SK-N-SH (cell line): ENCODE measurements at places on chromosomes 7 and 10.
A peak's percentile ranks its signal among the peaks of the same experiment; 100 is the strongest.

DNA sequence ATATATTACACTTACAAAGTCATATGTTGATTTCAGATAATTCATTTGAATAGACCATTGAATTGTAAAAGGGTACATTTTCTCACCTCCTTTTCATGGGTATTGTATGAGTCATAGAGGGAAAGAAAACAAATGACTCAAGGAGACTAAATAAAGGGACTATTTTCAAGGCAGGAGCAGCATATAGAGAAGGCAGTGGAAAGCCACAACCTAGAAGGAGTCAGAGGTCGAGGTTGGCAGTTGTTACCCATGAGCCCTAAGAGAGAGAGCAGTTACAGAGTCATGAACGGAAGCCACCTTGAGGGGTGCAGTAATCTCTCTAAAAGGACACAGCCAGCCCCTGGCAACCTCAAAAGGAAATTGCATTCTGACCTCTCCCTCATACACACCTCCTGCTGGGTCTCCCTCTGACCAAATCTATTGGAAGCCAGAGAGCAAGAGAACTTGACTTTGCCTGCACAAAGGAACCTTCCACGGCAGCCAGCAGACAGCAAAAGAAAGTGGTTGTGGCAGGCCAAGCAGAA, 137.9 kb downstream of the GRM8 start:
- no peak for DNase-seq

- peak; percentile 63 for DNase-seq
These were observed 8.4 kb upstream of the RBM28 start for GRCh38 chr7:128352153-128352537.

DNA sequence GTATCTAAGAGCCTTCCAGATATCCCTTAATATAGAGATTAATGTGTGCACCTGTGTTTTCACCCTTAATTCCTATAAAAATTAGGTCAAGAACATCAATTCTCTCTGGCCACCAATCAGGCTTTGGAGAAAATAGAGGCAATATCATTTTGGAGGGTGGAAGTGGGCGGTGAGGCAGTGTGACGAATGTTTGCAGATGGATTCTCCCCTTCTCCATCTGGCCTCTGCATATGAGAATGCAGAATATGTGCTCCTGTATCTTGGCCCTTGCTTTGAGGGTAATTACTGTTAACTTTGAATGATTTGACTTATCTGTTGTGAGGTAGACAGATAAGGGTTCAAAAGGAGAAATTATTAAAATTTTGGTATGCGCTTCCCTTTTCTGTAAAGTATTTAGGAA, 304.0 kb upstream of the NPSR1 start:
- DNase-seq = no peak

DNA sequence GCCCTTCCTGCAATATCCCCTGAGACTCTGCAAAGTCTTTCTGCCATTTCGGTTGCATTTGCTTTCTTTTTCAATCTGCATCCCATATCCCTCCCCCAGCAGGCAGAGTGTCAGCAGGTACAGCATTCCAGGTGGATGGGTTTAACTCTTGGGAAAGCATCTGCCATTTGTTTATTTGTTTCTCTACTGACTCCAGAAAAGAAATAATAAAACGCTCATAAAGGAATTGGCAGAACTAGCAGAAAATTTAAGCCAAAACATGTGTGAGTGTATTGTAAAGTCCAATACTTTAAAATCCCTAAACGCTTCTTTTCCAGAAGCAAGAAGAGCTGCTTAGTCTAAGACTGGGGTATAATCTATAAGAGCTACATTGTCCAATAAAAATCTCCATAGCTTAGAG, 393.8 kb downstream of the TNS3 start:
- no peak for DNase-seq

DNA sequence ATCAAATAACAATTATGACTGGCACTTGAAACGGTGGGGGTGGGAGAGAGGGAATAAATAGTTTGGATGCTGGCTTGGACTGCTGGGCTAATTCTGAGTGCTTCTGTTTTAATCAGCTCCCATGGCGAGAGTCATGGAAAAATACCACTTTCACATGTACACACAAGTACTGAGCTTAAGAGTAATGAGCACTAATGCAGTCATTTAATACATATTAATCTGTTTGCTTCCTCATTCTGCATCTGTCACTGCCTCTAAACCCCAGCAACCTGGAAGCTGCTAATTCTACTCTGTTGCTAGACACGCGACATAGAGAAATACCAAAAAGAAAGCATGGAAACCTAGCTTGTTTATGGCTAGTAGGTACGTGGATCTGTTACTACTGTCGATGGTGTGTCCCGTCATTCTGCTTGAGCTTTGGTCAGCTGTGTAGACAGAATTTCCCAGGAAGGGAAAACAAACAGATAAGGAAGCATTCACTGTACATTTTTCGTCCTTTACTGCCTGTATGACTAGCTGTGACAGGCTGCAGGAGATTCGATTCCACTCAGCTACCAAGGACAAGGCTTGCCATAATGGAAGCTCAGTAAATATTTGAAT, 238.8 kb downstream of the BAMBI start:
- DNase-seq = no peak

DNA sequence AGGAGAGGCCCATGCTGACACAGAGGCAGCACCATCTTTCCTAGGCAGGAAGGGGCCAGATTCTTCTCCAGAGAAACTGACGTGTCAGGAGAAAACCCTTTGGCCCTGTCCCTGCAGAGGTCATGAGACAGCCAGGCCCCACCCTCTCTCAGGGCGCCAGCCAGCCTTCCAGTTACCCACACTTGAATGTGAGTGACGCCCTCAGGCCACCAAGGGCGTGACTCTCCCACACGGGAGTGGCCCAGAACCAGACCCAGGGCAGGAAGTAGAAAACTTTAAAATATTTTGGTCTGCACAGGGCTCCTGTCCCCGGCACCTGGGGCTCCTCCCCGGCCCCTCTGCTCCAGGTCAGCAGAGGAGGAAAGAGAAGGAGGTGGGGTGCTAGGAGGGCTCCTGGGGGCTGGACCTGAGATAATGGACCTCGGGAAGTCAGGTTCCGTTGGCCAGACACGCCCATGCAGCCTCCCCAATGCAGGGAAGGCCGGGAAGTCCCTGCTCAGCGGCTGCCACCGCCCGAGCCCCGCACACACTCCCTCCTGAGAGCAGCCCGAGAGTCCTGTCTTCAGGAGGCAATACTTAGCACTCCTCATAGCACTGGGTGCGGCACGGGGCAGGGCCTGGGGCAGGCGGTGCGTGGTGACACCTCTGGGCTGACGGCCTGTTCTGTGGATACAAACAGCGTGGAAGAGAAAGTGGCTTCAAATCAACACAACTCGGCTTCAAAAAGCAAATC, 67.0 kb upstream of the CFAP46 start:
- no peak for DNase-seq

DNA sequence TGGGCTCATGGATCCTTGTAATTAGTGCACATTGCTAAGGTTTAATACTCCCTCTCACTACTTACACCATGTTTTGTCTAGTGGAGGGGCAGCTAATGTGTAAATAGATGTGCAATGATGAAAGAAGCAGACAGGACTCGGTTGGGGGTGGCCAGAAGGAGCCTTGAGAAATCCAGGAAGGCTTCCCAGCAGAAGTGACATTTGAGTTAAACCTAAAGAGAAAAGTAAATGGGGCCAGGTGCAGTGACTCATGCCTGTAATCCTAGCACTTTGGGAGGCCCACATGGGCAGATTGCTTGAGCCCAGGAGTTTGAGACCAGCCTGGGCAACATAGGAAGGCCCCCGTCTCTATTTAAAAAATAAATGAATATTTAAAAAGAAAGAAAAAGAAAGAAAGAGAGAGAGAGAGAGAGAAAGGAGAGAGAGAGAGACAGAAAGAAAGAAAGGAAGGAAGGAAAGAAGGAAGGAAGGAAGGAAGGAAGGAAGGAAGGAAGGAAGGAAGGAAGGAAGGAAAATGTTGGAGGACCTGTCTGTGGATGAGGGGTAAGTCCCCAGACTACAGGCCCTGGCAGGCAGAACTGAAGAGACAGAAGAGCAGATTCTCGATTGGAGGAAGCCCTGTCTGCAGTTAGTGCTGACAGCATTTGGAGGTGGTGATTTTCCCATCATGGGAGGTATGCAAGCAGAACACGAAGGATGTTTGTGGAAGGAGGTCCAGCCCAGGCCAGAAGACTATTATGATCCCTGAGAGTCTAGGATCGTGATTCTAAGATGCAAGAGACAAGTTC, 3.6 kb downstream of the ELN start:
- DNase-seq = no peak

DNA sequence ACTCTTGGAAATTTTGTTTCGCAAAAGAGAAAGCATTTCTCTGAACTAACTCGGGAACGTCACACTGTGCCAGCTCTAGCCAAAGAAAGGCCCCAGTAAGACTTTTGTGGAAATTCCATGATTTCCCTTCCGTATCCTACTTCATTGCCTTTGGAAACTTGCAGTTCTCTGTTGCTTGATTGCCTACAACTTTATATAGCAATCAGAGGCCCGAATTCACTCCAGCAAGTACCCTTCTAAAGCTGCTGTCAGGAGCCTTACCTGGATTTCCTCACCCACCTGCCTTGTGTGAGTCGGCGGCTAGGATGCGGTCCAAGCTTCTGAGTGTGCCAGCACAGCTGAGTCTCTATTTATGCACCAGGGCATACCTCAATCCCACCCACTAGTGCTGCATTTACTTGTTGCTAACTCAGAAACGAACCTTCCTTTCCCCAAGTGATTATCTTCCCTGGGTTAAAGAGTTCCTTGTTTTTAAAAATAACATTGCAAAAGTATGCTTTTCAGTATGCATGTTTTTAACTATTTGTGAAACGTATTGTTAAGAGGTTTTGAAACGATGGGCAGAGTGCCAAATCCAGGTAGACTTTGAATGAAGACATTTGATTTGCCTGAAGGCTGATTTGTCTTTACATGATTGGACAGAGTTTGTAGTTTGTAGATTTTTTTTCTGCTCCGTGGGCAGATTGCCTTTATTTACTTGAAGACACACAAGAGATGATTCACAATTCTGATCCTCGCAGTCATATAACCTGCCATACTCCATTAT, at the start of gene AGR2:
TSS of gene AGR2 (minus strand) at position 326 of the 766 bp plus-strand sequence. CDS start 3,203 bp downstream, outside the sequence.
- no peak for DNase-seq

GRCh38 chr10:46296641-46297141, 9.9 kb downstream of the ANTXRL start:
- DNase-seq = no peak

GRCh38 chr7:143391462-143392404, 10.6 kb downstream of the ZYX start:
- DNase-seq = no peak

DNA sequence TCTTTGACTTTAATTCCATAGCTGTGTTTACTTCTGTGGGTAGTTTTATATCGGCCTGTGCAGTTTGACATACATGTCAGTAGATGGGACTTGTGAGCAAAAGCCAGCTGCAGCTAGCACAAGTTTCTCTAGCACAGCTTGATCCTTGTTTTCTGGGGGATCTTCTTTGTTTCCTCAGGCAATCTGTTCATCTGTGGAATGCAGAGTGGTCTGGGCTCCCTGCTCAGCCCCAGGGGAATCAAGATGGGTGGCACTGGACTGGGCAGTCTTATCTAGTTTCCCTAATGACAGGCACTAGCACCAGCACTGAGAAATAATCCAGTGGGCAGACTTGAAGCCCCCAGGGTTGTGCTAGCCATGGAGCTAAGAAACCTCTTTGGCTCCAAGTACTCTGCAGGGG, 40.8 kb downstream of the CYP2C19 start:
- DNase-seq = no peak

- no peak for DNase-seq
These were observed 29.5 kb upstream of the INHBA start for GRCh38 chr7:41732436-41732785.
